ENCODE measurements at places on chromosomes 5 and 9. TPM values are rescaled to one million over a fixed set of nuclear protein-coding genes. Genes with fewer than 3 reads are reported as not detected.

The CDKN2A gene
- 20.4 TPM for total RNA-seq

DNA sequence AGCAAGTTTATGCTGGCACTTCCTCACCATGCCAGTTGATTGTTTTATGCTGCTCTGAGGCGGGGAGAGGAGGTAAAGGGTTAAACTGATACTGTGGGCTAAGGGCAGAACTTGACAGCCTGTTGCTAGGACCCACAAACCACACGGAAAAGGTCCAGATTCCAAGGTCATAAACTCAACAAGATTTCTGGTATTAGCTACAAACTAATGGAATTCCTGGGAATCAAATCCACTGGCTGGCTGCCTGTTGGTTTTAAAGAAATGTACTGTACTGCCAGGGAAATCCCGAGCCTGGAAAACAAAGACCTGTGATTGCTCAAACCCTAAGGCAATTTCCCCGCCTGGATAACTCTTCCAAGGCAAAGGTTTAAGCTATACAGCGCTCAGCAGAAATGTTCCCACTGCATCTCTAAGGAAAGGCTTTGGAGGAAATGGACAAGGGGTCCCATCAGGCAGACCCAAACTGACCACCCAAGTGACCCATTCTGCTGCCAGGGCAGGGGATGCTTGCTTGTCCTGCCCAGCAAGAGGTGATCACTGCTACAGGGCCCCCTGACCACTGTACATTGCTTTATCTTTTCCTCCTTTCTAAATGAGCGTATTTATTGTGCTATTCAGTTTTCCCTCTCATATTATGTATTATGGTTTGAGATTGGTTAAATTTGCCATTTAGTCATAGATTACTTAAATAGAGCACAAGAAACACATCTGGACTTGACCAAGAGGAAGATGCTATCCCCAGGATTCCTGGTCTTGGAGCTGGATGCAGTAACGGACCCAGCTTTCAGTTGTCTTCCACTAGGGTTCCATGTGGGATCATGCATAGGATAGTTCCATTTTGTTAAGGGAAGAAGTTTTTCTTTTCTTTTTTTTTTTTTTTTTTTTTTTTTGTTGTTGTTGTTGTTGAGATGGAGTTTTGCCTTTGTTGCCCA lies 124.3 kb downstream of the SUSD1 start:
- H3K36me3 ChIP-seq: no peaks in the 10 kb centered on the region
- H3K4me3 ChIP-seq: no peak overlapping the region

GRCh38 chr5:160357861-160358411 lies 12.5 kb downstream of the C1QTNF2 start:
- peak; percentile 54 for DNase-seq
- H3K27me3 ChIP-seq: no peaks in the 10 kb centered on the region
- peak overlapping the region; percentile 76 for H3K27ac ChIP-seq
- H3K4me3 ChIP-seq: no peak overlapping the region
- no peaks in the 10 kb centered on the region for H3K36me3 ChIP-seq

DNA sequence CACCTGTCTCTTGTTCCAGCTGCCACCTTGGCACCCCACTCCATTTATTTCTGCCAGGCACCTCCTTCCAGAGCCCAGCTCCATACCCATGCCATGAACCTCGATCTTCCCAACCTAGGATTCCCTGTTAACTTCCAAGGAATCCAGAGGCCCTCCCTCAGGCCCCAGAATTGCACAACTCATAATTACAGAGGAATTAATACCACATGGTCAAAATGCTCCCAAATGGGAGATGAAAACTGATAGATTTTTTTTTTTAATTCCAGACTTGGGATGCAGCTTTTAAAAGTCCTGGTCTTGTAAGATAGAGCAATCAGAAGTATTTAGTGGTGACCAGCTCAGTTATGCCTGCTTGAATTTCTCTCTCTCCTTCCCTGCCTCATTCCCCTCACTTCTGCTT lies 96.2 kb upstream of the CCDC112 start:
- no peak for DNase-seq
- no peaks in the 10 kb centered on the region for H3K27me3 ChIP-seq
- H3K4me3 ChIP-seq: no peak overlapping the region
- H3K4me1 ChIP-seq: no peaks in the 10 kb centered on the region
